ENCODE measurements at places on chromosomes 2 and 18.

DNA sequence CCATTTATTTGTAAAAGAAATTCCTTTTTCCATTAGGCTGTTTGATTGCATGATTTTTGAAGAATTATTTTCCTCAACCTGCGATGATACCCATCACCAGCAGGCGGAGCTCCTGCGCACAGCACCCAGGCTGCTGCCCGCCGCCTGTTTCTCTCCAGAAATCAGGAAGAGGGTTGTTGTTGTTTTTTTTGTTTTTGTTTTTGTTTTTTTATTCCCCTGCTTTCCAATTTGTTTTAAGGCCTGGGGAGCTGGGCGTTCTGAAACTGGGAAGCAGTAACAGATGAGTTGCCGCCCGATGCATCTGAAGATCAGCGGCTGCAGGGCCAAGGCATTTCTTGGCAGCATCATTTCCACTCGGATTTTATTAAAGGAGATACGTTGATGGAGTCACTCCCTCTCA is 132.1 kb downstream of the MBP start:
- DNase-seq = no peak

DNA sequence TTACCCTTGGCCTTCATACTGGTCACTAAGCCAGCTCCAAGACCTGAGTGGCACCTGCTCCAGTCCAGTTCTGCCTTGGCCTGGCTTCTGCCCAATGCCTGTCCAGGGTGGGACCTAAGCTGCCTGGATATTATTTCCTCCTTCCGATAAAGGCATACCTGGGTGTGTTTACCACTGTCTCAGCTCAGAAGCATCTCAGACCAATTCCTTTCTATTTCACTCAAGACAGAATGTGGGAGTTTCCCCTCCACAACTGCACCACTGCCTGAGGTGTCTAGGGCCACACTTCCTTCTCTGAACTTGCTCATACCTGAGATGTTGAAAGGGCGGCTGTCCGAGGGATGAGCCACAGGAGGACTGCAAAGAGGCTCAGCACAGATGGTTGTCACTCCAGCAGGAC is 18.4 kb upstream of the CAB39 start:
- DNase-seq = no peak

DNA sequence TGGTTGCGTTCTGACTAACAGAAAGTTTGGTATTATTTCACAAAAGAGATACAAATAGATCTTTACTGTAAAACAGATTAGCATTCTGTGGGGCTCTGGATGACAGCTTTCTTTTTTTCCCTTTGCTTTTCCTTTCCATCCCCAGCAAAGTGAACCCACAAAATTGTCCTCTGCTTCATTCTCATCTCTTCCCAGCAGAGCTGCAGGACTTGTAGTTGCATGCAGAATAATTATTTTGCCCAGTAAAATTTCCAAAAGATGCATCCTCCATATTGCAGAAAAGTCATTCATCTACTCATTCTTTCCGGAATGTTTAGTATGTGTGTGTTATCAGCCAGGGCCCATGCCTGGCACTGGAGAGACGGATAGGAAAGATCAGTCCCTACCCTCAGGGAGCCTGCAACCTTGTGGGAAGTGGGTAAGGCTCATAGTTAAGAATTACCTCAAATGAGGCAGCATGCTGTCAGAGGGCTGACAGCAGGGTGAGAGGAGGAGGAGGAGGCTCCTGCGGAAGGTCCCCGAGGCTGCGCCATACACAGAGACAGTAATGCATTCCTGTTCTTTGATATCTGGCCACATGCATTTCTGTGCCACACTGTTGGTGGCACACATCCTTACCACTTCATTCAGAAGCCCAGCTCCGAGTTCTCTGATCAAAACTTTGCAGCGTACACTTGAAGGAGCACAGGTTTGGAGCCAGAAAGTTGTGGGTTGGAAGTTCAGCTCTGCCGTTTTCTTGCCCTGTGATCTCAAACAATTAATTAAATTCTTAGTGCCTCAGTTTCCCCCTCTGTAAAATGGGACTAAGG is 225.4 kb downstream of the MYCN start:
- no peak for DNase-seq

DNA sequence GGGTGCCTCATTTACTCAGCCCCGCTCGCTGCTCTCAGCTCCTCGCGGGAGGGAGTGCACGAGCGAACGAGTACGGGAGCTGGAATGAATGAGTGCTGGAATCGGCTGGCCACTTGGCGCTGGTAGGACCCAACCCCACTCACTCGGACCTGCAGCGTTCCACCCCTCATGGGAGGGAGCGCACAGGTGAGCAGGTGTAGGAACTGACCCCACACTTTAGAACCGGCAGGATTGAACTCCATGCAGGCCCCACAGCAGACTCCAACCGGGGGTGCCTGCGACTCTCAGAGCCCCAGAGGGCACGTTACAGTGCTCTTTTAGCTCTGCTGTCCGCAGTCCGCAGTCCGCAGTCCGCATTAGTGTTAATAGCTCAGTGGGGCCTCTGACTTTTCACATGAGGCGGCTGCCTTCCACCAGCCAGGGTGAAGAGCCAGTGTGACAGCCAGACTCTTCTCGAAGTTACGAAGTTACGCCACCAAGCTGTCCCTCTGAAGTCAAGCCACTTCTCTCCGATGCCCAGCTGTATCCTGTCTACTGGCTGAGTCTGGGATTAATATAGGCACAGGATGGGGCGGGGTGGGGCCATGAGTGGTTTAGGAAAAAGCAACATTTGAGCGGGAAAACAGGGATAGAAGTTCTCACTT is 102.7 kb upstream of the ARHGAP15 start:
- DNase-seq = no peak

DNA sequence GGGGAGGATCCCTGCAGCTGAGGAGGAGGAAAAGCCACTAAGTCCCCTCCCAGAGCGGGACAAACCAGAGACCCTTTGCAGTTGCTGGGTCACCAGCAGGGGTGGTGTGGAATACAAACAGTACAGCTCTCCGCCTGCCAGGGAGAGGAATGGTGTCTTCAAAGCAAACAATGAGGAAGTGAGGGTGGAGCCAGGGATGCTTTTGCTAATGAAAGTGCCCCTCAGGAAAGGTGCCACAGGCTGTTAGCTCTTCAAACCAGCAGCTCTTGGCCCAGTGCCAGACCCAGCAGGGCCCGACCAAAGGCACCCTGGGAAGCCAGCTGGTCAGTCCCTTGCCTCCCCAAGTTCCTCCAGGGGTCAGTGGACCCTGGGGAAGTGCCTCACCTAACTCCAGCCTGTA is 102.8 kb downstream of the HIBCH start:
- peak; percentile 6 for DNase-seq

GRCh38 chr2:50513724-50514123 is 518.2 kb downstream of the NRXN1 start:
- no peak for DNase-seq

GRCh38 chr18:79643054-79643984 is 36.3 kb upstream of the CTDP1 start:
- no peak for DNase-seq

DNA sequence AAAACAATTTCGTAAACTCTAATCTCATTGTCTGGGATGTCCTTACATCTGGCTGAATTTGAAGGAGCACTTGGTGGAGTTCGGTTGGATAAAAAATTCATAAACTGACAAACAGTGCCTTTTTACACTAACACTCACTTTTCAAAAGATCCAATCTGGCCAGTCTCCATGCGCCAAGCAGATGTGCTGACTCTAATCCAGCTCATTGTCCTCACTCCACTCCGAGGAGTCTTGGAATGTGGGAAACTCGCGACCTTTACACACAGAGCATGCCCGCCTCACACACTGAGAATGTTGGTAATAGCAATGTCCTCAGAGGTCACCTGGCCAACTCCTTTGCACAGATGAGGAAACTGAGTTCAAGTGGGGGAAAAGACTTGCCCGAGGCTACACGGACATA is 66.8 kb downstream of the XDH start:
- DNase-seq = no peak

GRCh38 chr2:127594116-127594591 is 51.8 kb upstream of the GPR17 start:
- no peak for DNase-seq

GRCh38 chr2:240278661-240279060 is 138.2 kb upstream of the OTOS start:
- DNase-seq = no peak

GRCh38 chr2:105299290-105299689 is 30.2 kb downstream of the TGFBRAP1 start:
- no peak for DNase-seq

DNA sequence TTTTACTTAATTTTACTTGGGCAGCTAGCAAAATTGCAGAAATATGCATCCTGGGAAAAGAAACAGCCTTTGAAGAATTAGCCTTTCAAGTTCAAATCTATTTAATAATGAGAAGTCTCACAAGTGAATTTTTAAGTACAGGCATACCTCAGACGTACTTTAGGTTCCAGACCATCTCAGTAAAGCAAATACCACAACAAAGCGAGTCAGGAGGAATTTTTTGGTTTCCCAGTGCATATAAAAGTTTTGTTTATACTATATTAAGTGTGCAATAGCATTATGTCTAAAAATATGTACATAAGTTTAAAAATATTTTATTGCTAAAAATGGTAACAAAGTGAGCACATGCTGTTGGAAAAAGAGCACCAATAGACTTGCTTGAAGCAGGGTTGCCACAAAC is 50.8 kb upstream of the TWSG1 start:
- DNase-seq = no peak

DNA sequence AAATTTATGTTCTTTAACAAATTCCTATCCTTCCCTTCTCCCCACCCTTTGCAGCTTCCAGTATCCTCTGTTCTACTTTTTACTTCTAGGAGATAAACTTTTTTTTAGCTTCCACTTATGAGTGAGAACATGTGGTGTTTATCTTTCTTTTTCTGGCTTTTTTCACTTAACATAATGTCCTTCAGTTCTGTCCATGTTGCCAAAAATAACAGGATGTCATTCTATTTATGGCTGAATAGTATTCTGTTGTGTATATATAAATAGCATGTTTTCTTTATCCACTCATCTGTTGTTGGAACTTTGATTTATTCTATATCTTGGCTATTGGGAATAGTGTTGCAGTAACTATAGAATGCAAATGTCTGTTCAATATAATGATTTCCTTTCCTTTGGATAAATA is 1191.2 kb downstream of the CNTNAP5 start:
- DNase-seq = no peak

DNA sequence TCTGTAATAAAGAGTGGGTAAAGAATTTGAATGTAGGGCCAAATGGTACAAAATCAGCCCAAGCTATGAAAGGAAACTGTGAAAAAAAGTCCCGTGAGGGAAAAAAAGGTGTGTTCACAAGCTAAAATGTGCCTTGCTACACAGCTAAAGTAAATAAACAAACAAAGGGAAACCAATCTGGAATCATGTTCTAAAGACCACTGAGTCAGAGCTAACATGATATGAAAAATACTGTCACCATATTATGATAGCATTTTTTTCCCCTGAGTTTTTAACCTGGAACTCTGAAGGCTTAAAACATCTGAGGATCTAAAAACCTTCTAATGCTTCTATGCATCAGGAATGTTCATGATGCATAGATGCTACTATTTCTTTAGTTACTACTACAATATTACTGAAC is 58.8 kb downstream of the SCN1A start:
- no peak for DNase-seq

GRCh38 chr2:121400201-121400600 is 115.2 kb upstream of the TFCP2L1 start:
- DNase-seq = no peak

- DNase-seq = no peak
Observed at GRCh38 chr2:8437949-8438400, 243.9 kb upstream of the ID2 start.

DNA sequence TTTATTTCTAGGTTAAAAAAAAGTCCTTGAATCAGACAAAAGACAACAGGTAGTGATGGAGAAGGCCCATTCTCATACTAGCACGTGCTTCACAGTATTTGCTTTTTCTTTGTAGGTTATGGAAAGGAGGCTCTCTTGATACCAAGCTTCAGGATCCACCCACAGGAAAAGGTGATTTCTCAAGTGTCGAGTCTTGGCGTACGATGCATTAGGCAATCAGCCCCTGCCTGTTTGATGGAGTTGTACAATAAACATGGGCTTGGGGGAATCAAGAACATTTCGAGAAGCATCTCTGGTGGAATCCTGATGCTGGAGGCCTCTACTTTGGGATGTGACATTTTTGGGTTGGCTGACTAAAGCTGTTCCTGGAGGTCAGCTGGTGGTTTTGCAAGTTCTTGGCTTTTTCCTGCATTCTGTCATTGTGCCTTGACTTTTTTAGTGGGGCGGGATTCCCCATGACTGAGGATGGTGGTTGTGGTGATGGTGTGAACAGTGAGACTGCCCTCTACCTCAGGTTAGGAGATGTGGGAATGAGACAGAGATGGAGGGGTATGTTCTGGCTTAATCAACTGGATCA is 231.5 kb upstream of the SPRED2 start:
- DNase-seq = no peak

DNA sequence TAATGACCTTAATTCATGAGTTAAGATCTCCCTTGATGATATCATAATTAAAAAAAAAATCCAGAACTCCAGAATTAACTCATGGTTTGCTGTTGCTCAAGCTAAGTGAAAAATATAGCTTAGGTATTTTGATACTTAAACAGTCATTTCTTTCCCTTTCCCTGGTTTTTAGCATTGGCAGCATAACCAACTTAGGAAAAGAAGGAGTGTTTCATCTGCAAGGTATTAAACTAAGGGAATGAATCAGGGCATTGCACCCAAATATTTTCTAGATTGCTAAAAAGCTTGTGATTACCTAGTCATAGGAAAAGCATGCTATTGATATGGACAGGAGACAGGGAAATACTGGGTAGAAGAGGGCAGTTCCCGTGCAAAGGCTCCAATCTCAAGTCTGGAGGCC is 207.2 kb downstream of the LRP1B start:
- no peak for DNase-seq

DNA sequence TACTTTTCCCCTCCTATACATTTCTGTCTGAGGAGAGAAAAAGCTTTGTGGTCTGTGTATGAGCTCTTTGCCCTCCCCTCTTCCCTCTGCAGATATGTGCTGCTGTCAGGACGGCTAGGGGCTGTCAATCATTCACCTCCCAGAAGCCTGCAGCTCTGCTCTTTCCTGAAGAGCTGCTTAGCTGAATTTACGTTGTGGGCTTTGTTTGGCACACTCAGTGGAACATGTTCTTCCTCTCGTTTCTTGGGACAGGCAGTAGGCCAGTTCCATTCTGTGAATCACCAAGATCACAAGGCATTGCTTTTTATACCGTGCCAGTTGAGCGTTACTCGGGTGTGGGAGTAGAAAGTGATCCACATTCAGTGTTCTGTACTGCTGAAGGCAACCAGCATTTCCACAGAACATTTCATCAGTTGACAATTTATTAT is 136.7 kb downstream of the LAMA3 start:
- no peak for DNase-seq

GRCh38 chr2:70855667-70856066 is 20.1 kb upstream of the CD207 start:
- no peak for DNase-seq

DNA sequence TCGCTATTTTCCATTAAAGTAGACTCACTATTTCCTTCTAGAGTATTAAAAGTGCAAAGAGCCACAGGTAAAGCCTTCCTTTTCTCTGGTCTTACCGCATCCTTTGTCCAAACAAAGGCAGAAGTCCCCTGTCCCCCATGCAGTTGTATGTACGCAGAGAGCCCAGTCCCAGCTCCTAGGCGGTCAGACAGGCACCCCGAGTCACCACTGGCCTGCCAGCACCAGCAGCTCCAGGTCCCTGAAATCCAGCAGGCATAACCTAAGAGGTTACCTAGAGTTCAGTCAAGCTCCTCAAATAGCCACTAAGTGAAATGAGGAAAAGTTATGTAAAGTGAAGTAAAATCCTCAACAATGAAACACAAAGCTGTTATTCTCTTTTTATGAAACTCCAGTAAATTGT is 60.4 kb upstream of the TWIST2 start:
- no peak for DNase-seq

Data from DMS 273 treated with DMSO at 0.1 percent for 48 hours (cell line).